NCI-H2107 (cell line): ENCODE measurements at places on chromosomes 6 and 20.

- DNase-seq: no peak
Measured at GRCh38 chr6:104795363-104795762, 64.4 kb downstream of the HACE1 start.

DNA sequence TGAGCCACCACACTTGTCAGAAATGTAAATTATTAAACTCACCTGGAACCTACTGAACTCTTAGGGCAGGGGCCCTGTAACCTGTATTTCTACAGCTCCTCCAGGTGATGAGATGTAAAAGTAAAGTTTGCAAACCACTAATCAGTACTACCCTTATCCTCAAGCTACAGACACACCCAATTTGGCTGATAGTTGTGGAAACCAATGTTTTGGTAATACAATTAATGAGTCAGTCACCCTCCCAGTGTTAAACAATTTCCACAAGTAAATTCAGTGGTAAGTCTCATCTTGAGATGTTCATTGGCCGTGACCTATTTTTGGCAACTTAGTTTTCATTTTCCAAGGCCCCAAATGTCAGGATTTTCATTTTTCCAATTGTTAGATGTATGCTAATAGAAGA, 29.6 kb downstream of the GCNT2 start:
- DNase-seq: no peak

- DNase-seq: no peak
Measured at GRCh38 chr6:23561732-23562131, 564.3 kb upstream of the NRSN1 start.

GRCh38 chr20:4973330-4974097, 27.8 kb downstream of the SLC23A2 start:
- DNase-seq: no peak

DNA sequence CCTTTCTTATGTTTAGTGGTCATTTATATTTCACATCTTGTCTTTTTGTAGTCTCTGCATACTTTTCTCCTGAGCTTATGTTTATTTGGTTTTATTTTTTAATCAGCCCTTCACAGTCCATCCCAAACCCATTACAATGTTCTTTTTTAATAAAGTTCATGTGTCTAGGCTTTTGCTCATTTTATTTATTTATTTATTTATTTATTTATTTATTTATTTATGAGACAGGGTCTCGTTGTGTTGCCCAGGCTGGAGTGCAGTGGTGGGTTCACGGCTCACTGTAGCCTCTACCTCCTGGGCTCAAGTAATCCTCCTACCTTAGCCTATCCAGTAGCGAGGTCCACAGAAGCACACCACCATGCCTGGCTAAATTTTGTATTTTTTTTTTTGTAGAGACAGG, 3.1 kb downstream of the COQ3 start:
- DNase-seq: no peak

DNA sequence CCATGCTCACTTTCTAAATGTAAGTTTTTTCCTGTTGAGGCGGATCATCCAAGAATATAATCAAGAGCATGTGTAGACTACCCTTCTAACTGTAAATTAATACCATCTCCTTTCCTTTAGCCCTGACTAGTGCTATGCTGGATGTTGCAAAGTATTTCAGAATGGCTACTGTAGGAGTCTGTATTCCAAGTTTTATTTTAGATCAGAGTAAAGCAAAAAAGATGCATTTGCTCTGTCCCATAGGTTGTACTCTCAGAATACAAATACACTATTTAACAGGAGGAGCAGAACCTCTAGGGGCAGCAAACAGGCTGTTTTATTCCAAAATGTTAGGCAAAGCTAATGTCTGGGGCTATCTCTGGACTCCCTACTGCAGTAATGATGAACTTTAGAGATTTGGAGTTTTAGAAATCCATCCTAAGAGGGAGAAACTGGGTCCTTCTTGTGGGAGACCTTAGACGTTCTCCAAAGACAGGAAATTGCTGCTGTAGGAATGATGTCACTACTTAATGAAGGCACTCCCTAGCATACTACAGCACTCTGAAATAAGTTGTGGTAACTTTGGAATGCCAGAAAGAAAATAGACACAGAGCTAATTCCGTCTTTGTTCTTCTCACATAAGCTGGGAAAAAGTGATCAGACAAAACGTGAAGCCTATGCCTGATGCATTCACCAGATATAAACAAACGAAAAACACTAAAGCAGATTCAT, 392.4 kb upstream of the HS3ST5 start:
- no peak for DNase-seq

- DNase-seq: no peak
Measured at GRCh38 chr20:13554706-13555105, 84.0 kb downstream of the TASP1 start.

DNA sequence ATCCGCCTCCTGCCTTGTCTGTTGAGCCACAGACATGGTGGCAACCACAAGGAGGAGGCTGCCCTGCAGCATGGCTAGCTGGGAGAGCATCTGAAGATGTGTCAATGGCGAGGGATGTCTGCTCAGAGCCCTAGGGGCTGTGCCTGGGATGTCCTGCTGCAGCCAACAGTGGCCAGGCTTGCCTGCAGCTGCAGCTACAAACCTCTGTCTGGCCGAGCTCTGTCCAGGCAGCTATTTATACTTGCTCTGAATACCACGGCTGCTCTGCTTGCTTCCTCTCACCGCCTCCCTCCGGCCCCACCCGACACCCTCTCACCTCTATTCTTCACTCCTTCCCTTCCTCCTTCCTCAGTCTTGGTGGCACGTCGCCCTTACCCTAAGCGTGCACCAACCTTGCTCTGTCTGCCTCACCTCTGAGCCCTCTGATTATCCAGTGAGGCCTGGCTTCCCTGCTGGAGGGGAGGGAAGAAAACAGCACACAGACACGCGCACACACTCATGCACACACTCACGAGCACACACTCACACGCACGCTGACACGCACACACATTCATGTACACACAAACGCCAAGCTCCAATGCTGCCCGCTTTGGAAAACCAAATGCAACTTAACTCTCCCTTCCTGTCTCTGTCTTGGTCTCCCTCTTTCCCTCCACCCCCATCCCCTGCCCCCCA, at the start of gene ANGPT4:
ANGPT4 (minus strand) TSS at position 210 of the 675 bp plus-strand sequence; CDS start at position 90, 120 bp downstream.
- DNase-seq: no peak

DNA sequence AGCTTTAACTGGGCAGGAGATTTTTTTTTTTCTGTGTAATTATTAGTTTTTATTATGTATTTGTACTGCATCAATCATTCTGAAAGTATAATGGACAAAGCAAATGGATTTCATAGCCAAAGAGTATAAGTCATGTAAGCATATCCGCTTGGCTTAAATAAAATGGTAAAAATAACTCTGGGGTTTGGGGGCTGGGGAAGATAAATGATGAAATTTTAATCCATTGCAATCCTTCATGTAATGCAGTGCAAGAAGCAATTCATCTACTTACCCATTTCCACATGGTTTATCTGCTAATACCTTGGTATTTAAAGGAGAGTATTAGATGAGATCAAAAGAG, 781.4 kb downstream of the QKI start:
- DNase-seq: no peak

- DNase-seq: no peak
Measured at GRCh38 chr6:21414065-21414464, 179.5 kb upstream of the SOX4 start.

- DNase-seq: no peak
Measured at GRCh38 chr6:129130106-129130505, 247.2 kb downstream of the LAMA2 start.

DNA sequence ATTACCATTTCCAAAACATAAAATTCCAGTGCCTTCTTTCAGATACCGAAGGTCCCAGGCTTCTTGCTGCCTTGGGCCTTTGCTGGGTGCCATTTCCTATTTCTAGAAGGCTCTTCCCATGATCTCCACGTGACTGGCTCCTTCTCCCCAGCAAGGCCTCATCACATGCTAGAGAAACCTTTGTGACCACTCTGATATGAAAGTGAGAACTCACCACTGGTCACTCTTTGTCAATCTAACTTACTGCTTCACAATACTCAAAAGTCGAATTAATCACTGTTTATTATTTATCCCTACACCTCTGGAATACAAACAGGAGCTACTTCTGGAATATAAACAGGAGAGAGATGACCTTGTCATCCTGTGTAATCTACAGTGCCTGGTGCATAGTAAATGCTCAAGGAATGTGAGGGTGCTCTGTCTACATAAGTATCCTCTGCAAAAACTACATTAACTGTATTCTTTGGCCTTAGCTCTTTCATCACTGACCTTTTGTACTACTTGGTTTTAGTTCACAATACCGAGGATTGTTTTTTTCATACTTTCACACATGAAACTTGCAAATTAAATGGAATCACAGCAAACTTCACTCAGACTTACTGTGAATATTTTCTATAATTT, 1.6 kb downstream of the STX7 start:
- no peak for DNase-seq

DNA sequence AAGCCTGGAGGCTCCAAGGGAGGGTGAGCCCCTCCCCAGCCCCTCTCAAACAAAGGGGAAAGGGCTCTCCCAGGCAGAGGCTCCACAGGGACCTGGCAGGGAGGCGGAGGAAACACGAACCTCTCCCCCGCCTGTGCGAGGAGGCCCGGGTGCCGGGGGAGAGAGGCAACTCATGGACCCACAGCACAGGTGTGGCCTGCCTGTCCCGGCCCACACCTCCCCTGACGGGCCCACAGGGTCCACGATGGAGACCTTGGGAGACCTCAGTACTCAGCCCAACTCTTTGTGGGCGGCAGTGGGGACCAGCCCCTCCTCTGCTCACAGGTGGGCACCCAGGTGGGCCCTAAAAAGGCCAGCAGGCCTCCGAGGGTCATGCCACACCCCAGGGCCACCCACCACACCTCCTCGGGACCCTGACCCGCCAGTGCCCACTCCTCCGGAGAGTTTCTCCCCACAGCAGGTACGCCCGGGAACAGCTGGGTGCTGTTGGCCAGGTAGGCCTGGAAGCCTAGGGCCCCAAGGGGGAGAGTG, 12.2 kb downstream of the LAMA5 start:
- DNase-seq: no peak

- DNase-seq: no peak
Measured at GRCh38 chr6:1403851-1404712, 14.7 kb downstream of the FOXF2 start.

GRCh38 chr20:41334443-41335421, 5.9 kb upstream of the LPIN3 start:
- DNase-seq: no peak

- DNase-seq: no peak
Measured at GRCh38 chr6:56204134-56204533, 43.2 kb downstream of the COL21A1 start.

DNA sequence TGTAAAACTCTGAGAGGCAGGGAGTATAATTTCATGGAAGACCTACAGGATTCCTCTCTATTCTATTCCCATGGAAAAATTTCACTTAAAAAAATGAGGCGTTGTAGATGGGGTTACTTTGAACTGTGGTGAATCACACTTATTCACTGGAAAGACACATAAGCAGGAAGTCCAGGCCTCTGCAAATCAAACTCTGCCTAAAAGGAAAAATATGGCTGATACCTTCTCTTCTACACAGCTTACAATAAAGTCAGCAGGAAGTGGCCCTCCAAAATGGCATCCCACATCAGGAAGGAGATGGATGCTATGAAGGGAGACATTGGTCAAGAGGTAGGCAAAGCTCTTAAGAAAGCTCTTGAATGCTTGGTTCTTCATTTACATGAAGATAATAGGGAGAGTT, 115.9 kb downstream of the FYN start:
- DNase-seq: no peak

DNA sequence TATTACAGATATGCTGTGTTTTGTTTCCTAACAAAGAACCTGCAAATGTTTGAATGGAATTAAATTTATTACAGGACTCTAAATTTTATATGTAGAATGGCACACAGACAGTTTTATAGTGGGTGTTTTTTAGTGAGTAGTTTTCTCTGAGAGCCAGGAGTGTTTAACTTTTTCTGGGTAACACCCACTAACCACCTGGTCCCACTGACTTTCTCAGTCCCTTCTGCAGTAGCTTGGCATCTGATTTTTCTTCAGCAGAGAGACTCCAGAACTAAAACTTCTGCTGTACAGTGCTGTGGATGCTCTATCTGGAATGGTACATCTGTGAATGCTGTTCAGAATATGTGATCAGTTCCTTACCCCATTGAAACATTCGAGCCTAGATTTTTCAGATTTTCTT, 6.3 kb downstream of the YWHAB start:
- no peak for DNase-seq

DNA sequence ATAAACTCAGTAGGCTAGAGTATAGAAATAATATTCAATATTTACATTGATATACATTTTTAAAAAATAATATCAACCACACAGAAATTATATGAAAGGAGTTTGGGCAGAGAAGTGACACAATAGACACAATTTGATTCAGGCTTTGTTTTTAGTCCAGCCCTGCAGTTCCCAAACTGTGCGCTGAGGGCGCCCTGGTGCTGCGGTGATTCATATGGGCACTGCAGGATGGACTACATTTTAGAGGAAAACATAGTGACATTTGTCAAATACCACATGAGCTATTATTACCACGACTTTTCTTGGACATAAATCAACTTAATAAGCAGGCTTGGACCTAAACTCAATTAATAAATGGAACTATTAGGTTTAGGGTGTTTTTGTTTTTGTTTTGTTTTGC, 364.3 kb upstream of the ID4 start:
- DNase-seq: no peak

DNA sequence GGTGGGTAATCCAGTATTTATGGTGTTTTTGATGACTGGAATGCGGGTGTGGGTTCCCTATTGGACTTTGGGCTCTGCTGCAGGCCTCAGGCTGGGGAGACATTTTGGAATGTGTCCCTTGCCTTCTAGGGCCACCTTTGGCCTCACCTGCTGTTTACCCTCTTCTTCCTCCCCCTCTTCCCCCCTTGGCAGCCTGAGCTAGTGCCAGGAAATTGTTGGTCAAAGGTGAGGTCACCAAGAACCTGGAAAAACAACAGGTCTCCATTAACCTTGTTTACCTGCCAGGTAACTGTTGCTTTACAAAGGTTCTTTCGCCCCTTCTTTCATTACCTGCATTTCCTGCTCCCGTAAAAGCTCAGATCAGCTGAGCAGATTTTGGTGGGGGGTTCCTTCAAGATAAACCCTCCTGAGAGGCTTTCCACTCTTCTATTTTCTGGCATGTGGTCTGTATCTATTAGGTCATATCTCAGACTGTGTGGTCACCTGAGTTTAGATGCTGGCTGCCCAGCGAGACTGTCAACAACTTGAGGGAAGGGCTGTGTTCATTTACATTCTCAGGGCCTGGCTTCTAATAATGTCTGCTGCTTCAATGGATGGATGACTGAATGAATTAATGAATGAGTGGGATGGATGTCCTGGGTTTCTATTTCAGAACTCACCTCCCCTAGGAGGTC, 34.7 kb downstream of the VEGFA start:
- no peak for DNase-seq

GRCh38 chr6:30570740-30571074, 535 bp upstream of the ABCF1 start:
- DNase-seq: no peak

GRCh38 chr6:85660181-85660611, 17.5 kb upstream of the SYNCRIP start:
- no peak for DNase-seq

GRCh38 chr20:19232997-19233794, 20.8 kb downstream of the SLC24A3 start:
- no peak for DNase-seq

DNA sequence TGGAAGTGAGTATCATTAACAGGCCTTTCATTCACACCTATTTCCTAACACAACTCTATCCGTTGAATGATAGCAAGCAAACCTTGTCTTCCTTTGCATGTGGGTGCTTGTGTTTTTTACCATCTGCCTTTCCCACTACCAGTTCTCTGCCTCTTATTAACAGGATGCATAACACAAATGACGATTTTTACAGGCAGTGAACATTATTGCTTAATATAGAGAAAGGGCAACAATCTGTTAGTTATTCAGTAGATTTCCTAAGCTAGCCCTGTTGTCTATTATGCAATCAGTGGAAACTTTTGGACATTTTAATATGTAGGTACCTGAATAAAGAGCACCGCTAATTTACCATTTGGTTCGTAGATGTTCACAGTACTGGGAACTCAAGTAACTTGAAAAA, 348.8 kb upstream of the PLCB4 start:
- DNase-seq: no peak
